ENCODE measurements at places on chromosomes 6 and 20.

DNA sequence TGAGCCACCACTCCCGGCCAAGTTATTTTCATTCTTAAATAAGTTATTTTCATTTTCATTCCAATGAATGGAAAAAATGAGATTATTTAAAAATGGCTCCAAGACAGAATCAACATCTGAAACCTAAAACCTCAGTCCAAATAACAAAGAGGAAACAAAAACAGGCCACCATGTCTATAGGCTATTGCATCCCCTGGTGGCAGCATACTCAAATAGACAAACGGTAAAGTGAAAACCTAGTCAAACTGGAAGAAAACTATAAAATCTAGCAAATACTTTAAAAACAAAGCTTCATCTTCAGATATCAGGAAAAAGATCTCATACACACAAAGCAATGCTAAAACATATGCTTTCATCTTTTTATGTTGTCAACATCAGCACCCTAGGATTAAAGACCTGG lies 20.9 kb downstream of the IL17A start:
- no peak for DNase-seq

GRCh38 chr6:134593442-134593841 lies 275.5 kb upstream of the SGK1 start:
- no peak for DNase-seq

DNA sequence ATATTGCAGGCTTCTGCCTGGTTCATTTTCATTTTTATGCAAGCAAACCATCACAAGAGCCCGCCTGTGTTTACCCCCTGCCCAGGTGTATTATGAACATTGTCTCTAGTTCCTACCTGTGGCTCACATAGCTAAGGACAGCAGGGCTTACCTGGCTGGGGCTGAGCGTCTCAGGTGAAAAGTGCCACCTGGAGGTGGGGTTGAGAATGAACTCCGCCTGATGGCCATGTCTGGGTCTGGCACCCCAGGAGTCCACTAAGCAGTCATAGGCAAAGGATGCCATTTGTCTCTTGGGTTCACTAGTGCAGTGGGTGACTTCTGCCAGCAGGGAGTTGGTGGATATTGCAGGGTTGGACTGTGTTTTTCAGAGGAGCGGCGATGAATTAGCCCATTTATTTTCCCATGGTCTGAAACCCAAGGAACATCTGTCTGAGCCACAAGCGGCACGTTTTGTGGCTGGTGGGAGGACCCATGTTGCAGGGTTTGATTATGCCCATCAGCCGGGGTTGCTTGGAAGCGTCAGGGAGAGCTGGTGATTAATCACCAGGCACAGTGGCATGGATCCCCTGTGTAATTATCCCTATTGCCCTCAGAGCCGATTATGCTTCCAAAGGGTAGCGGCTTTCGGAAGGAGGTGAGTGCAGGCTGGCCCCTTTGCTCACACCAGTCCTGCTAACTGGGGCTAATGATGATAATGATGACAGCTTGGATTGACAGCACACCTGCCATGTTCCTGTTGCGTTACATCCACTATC lies 92.1 kb downstream of the CDH26 start:
- no peak for DNase-seq

DNA sequence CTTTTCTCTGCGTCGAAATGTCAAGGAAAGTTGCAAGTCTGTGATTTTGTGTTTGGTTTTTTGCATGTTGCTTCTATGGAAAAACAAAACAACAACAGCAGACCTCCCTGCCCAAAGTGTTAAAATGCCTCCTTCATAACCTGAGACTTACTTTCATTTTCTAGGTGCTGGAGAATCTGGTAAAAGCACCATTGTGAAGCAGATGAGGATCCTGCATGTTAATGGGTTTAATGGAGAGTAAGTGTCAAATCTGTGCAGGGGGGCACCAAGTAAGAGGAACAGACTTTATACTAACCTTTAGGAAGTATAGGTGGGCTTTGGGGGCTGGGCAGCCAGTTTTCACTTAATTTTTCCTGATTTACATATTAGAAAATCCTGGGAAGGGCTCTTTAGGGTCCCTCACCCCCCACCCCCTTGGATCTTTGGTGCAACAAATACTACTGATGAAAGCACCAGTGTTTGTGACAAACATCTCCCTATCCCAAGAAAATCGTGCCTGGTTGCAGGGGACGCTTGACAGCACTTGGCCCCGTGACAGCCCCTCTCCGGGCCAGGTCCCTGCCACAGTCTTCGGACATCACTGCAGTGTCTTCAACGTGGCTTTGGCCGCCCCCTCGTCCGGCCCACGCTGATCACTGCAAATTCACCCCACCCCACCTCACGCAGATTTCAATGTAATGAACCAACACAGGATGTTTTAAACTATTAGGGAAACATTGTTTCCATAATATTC lies 43.1 kb downstream of the GNAS start:
- DNase-seq: no peak

DNA sequence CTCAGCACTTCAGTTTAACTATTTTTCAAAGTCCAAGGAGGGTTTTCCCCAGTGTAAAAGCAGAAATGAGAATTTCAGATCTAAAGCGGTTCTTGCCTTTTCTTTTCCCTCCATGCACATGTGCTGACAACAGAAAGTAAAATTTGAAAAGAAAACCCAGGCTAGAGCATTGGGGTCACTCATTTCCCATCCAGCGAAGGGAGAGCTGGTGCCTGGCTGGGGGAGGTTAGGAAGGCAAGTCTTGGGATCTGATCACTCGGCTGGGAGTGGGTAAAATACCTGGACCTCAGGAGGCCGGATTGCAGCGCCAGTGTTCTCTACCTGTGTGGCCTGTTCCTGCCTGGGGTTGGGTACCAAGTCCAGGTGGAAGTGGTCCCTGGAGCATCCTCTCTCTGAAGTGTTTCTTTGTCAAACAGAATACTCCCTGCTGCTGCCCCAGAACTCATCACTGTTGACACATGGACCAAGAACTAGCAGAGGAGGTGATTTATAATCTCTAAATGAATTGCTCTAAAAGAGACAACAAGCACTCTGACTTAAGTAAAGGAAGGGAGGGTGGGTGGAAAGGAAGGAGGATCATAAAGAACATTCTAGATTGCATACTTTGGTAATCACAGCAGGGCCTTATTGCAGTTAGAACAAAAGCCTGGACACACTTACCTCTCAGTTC lies 136.0 kb downstream of the MTHFD1L start:
- no peak for DNase-seq
